ENCODE measurements at places on chromosomes 2 and 18.

GRCh38 chr2:19944205-19944845, 42.5 kb upstream of the TTC32 start:
- no peak for DNase-seq

- peak; percentile 33 for DNase-seq
Measured at GRCh38 chr2:216694082-216694825, 1.1 kb downstream of the IGFBP5 start.

DNA sequence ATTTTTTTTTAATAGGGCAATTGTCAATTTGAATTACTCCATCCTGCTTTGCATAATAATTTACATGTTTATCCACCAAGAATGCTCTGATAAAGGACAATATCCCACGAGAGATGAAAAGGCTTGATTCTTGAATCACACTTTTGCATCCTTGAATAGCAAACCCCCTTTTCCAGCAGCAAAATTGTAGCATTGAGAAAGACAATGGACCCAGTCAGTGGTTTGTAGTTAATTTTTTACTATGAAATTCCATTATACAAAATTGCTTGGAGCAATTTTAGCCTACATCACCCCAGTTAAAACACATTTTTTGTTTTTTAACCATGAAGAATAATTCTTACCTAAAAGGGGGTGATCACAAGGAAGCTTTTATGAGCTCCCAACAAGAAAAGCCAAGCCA, 255.1 kb downstream of the RND3 start:
- no peak for DNase-seq

- no peak for DNase-seq
Measured at GRCh38 chr2:21467910-21468309, 344.1 kb downstream of the TDRD15 start.

DNA sequence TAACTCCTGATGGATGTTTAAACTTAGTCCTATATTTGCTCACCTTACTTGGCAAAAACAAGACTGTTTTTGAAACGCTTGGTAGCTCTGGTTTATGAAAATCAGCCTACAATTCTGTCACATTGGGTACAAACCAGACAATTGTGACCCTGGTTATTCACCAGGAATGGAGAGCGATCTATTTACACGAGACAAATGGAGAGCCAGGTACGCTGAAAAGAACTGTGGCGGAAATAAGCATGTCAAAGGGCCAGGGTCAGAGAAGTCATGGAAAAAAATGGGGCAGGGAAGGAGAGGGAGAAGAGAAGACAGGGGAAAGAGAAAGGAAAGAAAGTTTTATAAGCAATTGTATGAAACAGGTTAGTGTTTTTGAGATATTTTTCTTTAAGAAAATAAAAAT, 119.5 kb upstream of the ZFP36L2 start:
- DNase-seq: no peak

DNA sequence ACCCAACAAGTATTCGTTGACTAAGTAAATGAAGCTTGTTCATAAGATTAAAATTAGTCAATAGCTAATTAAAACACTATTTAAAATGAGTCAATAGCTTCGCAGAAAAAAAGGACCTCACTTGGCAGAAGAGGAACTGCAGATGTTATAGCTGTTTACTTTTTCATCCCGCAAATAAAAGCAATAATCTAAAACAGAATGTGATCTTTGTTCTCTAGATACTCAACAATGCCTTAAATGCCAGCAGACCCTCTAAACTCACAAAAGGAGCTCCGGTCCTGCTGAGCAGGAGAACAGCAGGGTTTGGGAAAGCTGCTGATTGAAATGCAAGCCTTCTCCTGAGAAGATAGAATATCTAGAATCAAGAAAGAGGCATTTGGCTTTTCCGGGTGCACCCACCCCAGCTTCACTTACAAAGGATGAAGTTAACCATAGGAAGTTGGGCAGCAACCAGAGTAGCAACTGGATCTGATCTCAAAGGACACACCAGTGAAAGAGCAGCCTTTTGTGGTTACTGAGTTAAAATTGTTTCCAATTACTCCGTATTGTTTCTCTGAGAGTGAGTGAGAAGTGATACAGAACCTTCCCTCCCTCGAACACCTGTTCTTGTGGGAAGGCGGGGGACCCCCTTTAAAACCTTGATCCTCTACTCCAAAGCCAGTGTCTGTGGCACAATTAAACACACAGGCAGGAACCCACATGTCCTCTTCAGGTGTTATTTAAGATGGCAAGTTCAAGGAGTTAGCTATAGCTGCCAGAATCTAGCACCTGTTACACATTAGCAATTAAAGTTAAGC, 6.8 kb downstream of the CCBE1 start:
- DNase-seq: no peak

GRCh38 chr2:11677136-11678055, 7.4 kb upstream of the NTSR2 start:
- no peak for DNase-seq
